ELR (cell line): ENCODE measurements at places on chromosomes 3 and 15.

- DNase-seq = no peak
These were observed 92.6 kb upstream of the ALDH1A3 start for GRCh38 chr15:100786901-100787566.

GRCh38 chr3:90128391-90128790 is 1021.0 kb downstream of the EPHA3 start:
- DNase-seq = no peak

- DNase-seq = no peak
These were observed 199.9 kb upstream of the CTDSPL start for GRCh38 chr3:37661615-37662306.

DNA sequence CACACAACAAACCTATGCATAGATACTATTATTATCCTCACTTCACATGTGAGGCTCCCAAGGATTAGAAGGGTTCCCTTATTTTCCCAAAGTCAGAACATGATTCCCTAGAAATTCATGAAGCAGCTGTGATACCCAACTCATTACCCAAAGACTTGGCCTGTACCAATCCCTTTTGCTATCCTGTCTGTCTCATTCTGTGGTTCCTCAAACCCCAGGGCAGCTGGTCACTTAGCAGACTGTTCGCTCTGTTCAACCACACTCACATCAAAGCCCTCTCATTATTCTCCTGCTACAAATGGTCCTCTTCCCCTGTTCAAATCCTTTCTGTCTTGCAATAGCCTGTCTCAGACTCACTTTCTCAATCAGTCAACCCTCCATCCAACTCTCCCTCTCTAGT is 154.3 kb upstream of the TRIM42 start:
- no peak for DNase-seq

DNA sequence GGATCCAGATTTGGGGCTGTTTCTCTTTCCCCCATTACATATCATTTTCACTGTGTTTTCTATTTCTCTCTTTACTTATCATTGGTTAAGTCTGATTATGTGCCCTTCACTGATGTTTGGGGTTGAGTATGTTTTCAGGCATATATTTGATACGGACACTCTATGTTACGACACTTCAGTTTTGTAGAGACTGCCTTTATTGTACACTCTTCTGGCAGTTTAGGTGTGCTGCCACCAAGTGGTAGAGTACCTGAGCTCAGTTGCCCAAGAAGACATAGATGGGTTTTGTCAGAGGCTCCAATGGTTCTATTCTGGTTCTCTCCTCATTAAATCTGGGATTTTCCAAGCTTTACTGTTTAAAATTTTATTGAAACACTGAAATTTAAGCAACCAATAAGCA is 255.0 kb upstream of the ROPN1 start:
- peak; percentile 32 for DNase-seq

- DNase-seq = no peak
These were observed 66.8 kb downstream of the CHRNA7 start for GRCh38 chr15:32096916-32097617.

GRCh38 chr3:18099611-18100010 is 325.5 kb downstream of the SATB1 start:
- DNase-seq = peak; percentile 79

DNA sequence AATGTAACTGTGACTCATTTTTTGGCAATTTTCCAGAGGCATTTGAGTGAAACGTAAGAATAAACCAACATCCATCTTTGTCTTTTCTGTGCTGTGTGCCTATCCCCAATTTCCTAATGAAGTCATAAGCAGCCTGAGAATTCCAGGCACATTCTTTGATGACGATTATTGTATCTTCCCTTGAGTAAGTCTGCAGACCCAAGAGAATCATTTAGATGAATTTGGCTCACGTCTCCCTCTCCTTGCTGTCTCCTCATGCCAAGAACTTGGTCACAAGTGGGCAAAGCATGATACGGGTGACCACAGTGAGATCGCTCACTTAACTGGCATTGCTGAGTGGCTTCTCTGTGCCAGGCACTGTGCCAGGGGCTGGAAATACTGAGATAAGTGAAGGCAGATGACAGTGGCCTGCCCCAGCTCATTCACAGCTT is 384.5 kb upstream of the IL12A start:
- peak; percentile 64 for DNase-seq

DNA sequence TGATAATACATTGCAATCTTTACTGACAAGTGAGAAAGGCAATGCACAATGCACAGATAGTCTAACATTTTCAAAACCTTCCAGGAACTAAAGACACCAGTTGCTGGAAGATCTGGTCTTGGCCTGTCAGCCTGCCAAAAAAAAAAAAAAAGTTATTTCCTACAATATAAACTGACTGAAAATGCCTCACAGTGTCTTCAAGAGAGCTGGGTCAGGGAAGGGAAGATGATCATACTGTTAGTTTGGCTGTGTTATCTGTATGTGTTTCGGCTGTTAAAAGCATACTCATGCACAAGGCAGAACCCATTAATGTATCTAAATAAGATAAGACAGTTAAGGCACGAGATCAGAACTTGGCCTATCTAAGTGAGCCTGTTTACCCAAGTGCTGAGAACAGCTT is 673.4 kb downstream of the MECOM start:
- DNase-seq = no peak

GRCh38 chr3:18424213-18424728 is 868 bp downstream of the SATB1 start:
- peak; percentile 10 for DNase-seq

DNA sequence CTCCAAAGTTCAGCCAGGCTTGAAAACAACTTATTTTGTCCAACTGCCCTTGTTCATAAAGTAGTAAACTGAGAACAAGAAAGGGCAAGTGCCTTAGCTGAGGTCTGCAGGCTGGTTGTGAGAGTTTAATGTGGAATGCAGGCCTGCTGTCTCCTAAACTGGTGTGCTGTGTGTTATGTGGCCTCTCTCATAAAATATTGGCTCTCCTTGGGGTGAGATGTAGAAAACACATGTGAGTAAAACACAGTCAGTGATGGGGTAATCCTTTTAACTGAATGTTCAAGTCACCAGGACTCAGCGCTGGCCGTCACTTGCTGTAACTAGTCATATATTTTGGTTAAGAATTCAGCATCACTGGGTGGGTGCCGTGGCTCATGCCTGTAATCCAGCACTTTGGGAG is 7.1 kb upstream of the ST6GAL1 start:
- no peak for DNase-seq

- DNase-seq = no peak
These were observed 70.3 kb upstream of the ARL8B start for GRCh38 chr3:5051772-5052171.

DNA sequence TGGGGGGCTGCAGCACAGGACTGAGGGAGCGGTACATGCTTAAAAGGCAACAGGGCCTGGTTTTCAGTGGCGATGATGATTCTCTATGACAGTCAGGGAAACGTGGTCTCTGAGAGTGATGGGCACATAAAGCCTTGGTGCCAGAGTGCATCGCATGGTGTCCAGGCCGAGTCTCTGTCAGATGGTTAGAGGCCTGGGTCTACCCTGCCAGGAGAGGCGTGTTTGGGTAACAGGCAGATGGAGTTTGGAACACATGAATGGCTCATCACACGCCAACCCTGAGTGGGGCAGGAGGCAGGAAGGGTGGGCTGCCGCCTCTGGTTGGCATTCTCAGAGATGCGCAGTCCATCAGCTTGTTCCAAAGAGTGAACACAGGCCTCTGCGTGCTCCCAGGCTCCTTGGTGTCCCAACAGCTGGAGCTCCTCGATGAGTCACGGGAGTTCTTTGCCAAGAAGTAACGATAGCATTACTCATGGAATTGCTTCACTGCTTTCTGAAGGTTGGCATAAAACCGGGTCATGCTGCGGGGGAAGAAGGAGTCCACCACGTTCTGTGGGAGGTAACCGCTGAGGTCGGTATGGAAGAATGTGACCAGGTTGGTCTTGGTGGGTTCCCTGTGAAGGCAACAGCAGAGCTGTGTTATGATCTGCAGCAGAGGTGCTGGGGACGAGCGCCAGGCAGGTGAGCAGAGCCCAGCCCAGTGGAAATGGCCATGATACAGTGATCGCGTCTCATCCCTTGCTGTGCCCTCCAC is 11.0 kb downstream of the STARD5 start:
- peak; percentile 97 for DNase-seq

DNA sequence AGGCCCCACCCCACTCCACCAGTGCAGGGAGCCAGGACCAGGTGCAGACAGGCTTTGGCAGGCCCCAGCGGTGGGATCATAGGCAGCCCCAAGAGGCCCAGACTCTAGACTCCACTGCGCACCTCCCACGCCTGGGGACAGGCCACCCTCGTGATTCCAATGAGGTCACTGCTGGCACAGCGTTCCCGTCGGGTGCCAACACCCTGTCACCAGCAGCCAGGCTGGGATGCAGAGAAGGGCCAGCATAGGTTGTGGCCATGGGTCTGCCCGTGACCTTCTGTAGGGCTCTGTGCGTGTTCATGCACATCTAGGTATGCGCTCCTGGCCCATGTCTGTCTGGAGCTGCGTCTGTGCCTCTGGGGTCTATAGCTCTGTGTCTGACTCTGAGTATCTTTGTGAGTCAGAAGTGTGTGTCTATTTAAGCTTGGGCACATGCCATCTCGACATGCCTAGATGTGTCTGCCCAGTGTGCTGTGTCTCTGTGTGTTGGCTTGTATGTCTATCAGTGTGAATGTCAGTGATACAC is 13.0 kb downstream of the VIPR1 start:
- DNase-seq = no peak

DNA sequence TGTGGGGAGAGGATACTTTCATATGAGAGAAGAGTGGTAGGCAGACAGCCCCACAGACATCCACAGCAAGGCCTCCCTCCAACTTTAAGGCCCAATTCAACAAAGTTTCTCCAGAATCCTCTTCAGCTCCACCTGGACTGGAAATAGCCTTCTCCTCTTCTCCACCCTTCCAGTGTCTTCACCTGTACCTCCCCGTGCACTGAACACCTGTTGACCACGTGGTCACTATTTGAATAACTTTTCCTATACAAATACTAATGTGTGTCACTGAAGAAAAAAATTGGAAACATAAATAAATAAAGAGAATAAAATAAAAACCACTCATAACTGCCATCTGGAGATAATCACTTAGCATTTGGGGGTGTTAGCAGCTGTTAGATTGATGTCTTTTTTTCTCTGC is 52.9 kb downstream of the CCNL1 start:
- DNase-seq = no peak

GRCh38 chr3:133722935-133723334 is 23.3 kb upstream of the TF start:
- DNase-seq = no peak

DNA sequence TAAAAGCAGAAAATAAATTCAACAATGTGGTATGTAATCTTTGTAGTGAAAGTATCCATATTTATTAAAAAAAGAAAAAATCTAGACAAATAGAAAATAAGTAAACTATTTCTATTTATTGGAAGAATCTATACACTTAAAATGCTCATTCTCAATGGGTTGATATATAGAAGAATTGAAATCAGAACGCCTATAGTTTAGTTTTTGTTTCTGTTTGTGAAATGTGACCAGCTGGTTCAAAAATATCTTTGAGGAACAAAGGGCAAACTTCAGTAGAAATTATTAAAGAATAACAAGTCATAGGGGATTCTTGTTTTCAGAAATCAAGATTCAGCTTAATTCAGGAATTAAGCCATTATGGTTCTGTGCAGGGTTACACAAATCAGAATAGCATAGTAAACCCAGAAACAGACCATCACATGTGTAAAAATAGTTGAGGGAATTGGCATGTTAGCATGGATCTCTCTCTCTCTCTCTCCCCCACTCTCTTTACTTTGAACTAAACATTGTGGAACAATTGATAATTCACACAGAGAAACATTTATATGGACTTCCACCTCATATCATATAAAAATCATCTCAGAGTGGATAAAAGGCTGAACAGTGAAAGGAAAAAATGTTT is 134.0 kb downstream of the CHL1 start:
- DNase-seq = no peak

GRCh38 chr3:55766753-55767152 is 279.6 kb upstream of the WNT5A start:
- DNase-seq = no peak
